ENCODE measurements at places on chromosomes 12 and 14.

DNA sequence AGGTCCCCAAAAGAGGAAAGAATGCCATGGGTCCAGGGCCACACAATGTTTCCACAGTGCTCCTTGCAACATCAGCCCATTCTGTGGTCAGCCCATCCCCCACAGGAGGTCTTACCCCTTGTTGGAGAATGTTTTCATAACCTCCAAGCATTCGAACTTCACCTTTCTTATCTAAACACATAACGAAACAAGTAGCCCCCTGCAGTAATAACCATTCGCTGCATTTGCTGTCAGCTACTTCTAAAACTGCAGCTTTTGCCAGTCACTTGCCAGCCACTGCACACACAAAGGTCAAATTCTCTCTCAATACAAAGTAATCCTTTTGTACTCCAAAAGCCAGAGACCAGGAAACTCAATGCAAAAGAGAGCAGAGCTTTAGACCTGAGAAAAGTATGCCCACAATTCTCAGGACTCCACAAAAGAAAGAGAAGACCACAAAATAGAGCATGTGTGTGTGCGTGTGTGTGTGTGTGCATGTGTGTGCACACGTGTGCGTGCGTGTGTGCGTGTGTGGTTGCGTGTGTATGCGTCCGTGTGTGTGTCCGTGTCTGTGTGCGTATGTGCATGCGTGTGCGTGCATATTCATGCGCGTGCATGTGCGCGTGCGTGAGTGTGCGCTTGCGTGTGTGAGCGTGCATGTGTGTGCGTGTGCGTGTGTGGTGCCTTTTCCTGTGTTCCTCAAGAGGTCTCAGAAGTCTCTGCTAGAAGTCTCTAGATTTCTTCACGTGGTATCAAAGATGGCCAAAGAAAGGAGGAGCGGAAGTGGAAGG lies 31.7 kb upstream of the NINJ2 start:
- DNase-seq: no peak

- no peak for DNase-seq
Measured at GRCh38 chr12:74646831-74647230, 109.2 kb downstream of the ATXN7L3B start.

GRCh38 chr12:131123817-131124216 lies 170.1 kb downstream of the ADGRD1 start:
- no peak for DNase-seq

DNA sequence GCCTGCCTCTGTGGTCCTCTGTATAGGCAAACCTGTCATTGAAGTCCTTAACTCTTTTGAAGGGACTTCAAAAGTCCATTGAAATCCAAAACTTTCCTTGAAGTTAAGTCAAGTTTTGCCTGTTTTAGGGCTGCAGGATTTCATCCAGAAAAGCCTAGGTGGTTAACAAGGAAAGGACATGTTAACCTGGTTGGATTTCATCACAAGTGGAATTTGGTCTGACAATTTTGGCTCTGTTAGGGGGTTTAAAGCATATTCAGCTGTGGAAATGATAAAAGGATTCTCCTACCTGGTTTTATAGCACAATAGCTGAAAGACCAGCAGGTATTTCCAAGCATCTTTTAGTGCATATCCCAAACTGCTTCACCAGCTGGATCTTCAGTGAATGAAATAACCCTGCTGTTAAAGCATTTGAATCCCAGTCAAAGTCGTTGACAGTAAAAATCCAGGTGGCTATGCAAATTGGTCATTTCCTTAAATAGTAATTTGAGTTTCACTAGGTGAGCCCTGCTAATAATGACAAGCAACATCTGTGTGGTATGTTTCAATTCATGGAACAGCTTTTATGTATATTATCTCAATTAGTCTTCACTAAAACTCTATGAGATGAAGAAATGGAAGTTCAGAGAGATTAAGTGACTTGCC lies 400.5 kb downstream of the ETNK1 start:
- no peak for DNase-seq

DNA sequence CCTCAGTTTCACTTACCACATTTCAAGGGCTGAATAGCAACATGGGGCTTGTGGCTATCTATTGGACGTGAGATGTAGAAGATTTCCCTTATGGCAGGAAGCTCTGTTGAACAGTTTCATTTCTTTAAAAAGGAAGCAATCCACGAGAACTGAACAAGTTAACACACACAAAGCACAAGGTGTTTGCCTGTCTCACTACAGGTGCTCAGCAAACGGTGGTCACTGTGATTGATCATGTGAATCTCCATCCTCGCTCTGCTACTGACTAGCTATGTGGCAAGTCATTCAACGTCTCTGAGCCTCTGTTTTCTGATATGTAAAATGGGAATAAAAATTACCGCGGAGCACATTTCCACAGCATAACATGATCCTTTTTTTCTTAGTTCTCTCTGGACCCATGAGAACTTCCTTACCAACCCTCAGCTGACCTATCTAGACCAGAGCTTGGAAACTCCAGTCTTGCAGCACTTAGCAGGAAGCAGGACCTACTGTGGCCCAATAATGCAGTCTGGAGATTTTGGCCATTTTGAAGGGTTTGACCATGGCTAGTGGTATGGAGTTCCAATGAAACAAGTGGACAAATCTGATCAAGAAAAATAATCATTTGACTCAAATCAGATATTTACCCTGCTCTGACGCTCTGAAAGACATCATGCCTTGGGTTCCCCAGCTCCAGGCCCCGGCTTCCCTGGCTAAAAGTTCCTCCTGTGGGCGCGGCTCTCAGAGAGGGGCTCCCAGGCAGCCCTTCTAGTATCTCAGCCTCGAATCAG lies 278.8 kb downstream of the ZFP36L1 start:
- no peak for DNase-seq

GRCh38 chr14:54627540-54628363 lies 60.8 kb downstream of the SAMD4A start:
- peak; percentile 29 for DNase-seq

- DNase-seq: no peak
Measured at GRCh38 chr14:58794993-58795762, 157.4 kb downstream of the DACT1 start.

GRCh38 chr12:30286345-30286926 lies 409.2 kb downstream of the IPO8 start:
- DNase-seq: no peak
